Stimulated activated CD8-positive, alpha-beta memory T cell treated with anti-CD3 and anti-CD28 coated beads, Interleukin-12 subunit alpha, Interleukin-12 subunit beta, amount 100 ng/mL, for 1 hour (primary cell): ENCODE measurements at places on chromosomes 12 and 14.

- DNase-seq, result peak; percentile 4
Observed at GRCh38 chr12:90102957-90103652, 394.5 kb upstream of the ATP2B1 start.

DNA sequence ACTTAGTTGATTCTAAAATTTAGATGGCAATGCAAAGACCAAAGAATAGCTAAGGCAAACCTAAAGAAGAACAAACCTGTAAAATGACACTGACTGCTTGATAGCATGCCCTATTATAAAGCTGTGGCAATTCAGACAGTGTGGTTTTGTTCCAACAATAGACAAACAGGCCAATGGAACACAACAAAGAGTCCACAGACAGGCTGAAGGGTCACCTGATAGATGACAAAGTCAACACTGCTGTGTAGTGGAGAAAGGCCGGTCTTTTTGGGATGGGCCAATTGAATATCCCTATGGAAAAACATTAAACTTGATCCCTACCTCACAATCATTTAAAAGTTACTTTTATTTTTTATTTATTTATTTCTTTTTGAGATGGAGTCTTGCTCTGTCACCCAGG is 33.8 kb upstream of the SLC25A3 start:
- DNase-seq, result no peak

DNA sequence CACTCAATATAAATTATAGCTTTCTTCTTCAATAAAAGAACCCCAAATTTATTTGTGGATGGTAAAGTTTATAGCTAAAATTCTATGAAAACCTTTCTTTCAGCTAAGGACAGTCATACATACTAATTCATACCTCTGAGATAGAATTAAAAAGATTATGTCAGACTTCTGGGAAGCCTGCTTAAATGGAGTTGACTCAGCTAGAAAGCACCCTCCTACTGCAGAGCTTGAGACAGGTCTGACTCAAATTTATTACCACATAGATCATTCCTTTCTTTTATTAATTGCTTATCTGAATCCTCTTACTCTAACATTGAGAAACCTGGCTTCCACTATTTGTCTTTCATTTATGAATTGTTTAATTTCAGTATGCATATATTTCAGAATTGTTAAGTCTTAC is 1007.0 kb upstream of the LRFN5 start:
- no peak for DNase-seq

DNA sequence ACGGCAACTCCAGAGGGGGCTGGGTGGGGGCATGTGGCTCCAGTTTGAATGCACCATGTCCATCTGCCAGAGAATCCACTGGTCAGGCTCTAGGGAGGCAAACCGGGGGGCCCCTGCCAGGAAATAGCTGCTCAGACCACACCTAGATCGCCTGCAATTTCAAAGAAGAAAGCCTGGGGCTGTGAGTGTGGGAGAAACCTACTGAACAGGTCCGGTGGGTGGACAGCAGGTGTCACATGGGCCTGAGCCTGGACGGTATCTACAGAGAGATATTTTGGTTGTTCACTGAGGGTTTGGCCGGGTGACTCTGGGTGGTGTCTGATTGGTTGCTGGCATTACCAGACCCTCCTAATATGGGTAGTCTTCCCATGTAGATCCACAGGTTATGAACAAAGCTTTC is 32.0 kb downstream of the DAO start:
- no peak for DNase-seq

DNA sequence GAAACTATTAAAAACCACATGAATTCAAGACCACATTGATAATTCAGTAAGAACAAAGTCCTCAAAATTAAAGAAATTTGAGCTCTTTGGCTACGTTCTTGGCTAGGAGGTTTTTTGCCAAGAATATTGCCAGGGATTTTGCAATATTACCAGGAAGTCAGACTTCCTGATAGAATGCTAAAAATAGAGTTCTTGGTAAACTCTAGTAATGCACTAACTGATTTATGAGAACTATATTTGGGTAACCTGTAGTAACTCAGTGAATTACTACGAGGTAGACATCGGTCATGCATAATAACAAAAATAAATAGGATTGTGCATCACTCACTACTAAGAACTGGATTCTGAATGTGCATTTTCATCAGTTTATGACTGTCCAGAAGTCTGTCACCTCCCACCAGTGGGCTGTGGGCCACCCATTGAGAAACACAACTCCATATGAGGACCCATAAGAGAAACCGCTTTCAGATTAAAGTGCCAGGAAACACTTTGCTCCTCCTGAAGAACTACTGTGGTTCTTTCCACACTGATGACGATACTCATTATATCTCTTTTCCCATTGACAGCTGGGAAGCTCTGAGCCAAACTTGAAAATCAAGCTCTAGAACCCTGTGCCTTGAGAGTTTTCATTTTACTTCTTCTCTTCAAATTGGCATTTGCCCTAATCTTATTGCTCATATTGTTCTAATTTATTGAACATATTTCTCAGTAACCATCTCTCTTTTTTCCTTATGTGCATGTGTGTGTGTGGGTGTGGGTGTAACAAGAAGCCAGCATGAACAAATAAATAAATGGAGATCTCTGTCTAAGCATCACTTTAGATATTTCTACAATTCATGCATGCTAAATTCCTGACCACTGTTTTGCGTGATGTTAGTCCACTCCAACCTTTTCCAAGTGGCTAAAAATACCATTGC is 116.6 kb downstream of the BCL11B start:
- no peak for DNase-seq

DNA sequence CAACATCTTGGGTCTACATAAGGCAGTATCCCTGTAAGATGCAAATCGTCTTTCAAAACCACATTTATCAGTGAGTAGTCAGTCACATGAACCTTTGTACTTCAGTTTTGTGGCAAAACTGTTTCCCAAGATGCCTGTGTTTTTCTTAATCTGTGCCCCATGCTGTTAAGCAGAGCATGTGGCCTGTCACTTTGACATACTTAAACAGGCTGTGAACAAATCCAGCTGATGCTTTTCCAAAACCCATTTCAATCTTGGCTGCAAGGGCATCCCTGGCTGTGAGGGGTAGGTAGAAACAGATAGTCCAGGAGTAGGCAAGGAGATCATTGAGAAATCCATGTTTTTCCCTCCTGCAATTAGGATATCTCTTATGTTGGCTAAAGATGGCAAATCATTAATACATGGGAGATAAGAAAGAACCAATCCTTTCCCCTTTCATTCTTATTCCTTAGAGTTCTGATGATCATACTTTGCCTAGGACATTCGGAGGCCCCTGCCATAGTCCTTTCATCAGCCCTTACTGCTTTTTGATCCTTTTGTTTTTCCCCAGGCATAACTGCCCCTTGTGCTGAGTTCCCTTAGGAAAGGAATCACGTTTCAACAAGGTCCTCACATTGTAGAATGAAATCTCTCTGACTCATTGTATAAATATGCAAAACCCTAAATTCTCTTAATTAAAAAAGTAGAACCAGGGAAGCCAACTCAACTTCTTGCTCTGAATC is 121.1 kb upstream of the EEA1 start:
- no peak for DNase-seq

GRCh38 chr14:98906123-98906995 is 365.6 kb downstream of the BCL11B start:
- no peak for DNase-seq

- no peak for DNase-seq
Observed at GRCh38 chr12:106831699-106832098, 57.2 kb downstream of the RIC8B start.

DNA sequence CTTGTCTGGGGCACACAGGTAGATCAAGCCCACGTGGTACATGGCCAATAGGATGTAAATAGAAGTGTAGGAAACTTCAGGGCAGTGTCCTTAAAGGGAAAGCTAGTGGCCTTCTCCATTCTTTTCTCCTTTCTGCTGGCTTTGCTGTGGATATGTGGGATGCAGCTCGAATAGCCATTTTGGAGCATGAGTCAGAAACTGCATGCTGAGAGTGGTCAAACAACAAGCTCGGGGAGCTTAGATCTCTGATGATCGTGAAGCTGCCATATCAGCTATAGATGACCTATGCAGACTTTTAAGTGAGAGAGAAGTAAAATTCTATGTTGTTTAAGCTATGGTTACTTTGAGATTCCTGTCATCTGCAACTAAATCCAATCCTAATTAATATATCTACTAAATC is 241.3 kb upstream of the DAAM1 start:
- DNase-seq, result no peak

- no peak for DNase-seq
Observed at GRCh38 chr14:86357119-86357518, 827.2 kb downstream of the FLRT2 start.

- no peak for DNase-seq
Observed at GRCh38 chr12:10741845-10742244, 18.7 kb upstream of the YBX3 start.

DNA sequence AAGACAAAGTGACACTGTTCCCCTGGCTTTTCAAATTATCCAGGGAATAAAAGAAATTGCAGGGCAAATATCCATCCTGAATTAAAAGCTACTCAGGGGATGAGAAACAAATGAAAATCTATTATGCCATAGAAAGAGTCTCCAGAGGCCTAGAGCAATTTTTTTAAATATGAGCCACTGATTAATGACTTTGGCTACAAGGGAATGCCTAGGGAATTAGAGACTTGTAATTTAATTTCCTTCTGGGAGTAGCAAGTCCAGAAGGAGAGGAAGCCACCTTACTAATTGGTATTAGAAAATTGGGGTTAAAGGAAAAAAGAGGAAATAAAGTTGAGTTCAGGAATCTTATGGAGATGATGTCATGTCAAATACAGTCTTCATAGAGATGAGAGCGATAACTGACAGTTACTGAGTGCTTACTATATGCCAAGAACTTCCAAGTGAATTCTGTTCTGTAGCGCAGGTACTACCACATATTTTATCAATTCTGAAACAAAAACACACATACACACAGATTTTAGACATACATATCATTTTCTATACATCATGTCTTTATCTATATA is 304.4 kb downstream of the DUSP6 start:
- no peak for DNase-seq

- no peak for DNase-seq
Observed at GRCh38 chr12:7656121-7656520, 9.6 kb downstream of the APOBEC1 start.

DNA sequence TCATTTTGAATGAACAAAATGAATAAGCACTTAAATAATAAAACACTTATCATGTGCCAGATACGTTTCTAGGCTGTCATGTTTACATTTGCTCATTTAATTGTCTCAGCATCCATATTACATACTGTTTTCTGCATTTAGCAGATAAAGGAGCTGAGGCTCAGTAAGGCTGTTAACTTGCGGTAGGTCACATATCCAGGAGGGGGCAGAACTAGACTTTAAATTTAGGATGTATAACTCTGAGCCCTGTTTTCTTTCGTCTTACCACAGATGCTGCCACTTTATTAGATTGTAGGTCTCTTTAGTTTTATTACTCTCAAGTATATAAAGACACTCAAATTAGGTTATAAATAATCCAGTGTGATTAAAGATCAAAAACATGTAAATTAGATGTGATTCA is 17.7 kb downstream of the IRAK4 start:
- no peak for DNase-seq

- no peak for DNase-seq
Observed at GRCh38 chr12:56326533-56326932, 7.3 kb downstream of the PAN2 start.

- peak; percentile 6 for DNase-seq
Observed at GRCh38 chr14:67411820-67412421, at the start of gene PLEK2. TSS of gene PLEK2 (minus strand) at chr14:67412165. CDS start at chr14:67412059, 106 bp downstream.

DNA sequence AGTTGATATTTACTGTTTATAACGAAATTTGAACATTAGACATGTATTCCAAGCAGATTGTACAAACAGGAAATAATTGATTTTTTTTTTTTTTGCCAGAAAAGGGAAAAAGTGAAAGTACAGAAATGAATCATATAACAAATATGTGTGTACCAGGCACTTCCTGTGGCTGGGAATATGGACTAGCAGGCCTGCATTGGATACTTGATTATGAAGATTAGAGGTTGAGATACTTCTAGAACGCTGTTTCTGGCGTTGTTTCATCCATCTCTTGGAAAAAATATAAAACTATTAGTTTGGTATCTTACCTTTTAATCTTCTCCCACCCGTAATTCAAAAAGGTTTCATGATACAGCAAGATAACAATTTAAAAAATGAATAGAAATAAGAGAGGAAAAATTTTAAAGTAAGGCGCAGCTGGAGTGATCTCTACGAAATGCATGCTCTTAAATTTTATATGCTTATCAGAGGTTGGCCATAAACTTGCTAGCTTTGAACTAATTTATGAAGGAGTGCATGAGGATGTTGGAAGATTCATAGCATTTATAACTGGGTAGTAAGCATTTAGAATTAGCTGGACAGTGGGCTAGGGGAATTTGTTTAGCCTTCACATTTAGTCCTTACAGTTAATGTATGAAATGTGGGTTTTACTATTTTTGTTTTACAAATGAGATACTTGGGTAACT is 90.8 kb downstream of the AEBP2 start:
- DNase-seq, result no peak

GRCh38 chr12:108370415-108370814 is 31.3 kb upstream of the CMKLR1 start:
- DNase-seq, result no peak

DNA sequence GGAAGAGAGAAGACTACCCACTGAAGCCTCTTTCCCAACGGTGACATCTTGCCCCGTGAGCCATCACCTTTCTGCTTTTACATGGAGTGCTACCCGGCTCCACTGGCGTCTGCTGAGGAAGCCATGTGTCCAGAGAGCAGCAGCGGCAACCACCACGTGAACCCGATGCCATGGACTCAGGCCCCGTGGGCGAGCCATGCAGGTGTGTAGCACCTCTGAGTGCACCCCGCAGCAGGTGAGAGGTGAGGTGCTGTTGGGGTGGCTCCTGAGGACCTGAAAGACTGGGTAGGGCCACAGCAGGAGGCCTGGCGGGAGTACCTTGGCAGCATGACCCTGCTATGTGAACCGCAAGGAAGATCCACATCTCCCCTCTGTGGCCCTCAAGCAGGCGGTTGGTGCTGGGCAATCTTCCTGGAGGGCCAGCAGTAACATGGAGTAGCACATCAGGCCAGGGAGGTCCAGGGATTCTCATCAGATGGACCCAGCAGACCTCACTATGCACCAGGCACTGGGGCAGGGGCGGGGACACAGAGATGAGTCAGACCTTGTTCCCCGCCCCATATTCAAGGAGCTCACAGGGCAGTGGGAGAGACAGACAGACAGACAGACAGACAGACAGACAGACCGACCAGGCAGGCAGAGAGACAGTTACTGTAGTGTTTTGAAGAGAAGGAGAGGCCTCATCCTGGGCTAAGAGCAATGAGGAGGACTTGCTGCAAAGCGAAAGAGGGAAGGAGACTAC is 129.6 kb downstream of the PAPOLA start:
- DNase-seq, result no peak

- no peak for DNase-seq
Observed at GRCh38 chr12:64335886-64336466, 54.6 kb downstream of the C12orf56 start.

DNA sequence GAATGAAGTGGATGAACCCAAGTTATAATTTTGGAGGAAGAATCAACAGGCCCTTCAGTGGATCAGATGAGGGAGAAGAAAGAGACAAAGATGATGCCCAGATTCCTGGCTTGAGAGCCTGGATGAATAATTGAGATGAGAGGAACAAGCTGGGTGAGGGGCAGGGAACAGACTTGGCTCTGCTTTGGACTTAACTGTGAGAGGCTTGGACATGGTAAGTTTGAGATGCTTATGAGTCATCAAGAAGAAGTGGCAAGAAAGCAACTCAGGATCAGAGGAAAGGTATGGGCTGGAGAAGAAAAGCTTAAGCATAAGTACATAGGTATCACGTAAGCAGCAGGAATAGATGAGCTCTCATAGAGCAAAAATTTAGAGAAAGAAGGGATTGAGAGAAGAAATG is 55.3 kb downstream of the FIGNL2 start:
- no peak for DNase-seq

- no peak for DNase-seq
Observed at GRCh38 chr12:39872425-39872824, 233.5 kb downstream of the SLC2A13 start.
